ENCODE measurements at places on chromosomes 5 and 9.
A peak's percentile ranks its signal among the peaks of the same experiment; 100 is the strongest.

DNA sequence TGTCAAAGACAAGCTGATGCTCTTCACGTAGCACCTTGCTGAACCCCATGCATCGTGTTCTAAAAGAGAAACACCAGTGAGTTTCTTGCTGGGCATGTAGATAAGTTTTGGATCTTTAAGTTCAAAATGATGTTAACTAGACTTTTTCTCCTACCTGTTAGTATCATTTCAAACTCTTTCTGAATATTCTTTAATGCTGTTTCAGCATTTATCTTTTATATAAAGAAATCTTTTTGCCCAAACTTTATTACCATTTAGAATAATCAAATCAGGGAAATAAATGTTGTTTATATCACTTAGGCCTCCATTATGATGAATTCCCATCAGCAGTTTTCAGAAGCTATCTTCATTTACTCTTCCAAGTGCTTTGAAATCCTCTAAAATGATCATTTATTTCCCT, 542.8 kb downstream of the CDH10 start:
- no peak for DNase-seq

DNA sequence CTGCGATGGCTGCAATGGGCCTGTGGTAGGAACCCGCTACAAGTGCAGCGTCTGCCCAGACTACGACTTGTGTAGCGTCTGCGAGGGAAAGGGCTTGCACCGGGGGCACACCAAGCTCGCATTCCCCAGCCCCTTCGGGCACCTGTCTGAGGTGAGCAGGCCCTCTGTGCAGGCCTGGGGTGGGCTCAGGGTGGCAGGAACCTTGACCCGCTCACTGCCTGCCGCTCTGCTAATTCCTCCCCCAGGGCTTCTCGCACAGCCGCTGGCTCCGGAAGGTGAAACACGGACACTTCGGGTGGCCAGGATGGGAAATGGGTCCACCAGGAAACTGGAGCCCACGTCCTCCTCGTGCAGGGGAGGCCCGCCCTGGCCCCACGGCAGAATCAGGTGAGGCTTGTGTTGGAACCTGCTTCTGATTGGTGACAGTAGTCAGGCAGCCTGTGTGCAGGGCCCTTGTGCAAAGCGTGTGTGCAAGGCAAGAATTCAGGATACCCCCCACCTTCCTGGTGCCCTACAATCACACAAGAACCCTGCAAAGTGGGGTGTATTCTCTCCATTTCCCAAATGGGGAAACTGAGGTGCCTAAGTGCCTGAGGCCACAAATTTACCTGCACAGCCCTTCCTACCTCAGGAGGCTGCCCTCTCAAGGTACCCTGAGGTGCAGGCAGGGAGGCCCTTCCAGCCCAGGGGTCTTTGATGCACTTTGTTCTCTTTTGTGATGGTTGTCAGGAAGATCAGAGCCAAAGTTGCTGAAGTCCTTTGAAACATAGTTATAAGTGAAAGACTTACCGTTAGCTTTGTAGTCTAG, 3.4 kb downstream of the SQSTM1 start:
- DNase-seq: no peak

GRCh38 chr5:417301-418161, 25.4 kb upstream of the EXOC3 start:
- no peak for DNase-seq

DNA sequence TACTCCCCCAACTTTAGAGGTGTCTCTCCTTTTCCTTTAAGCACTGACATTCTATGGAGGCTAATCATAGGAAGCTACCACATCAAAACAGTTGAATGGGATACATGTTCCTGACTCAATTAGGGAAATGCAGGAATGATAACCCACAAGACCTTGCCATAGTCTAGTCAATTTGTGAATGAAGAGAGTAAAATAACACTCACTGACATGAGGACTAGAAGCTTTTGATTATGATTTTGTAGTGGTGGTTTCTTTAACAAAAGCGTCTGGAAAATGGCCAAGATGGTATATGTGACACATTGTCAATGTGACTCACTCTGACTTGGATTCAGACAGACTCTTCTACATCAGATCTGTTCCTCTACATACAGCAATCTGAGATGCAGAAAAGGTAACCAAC, 13.7 kb upstream of the PRELID2 start:
- peak; percentile 77 for DNase-seq

- DNase-seq: no peak
Measured at GRCh38 chr9:5382479-5382878, 42.8 kb upstream of the RLN1 start.

DNA sequence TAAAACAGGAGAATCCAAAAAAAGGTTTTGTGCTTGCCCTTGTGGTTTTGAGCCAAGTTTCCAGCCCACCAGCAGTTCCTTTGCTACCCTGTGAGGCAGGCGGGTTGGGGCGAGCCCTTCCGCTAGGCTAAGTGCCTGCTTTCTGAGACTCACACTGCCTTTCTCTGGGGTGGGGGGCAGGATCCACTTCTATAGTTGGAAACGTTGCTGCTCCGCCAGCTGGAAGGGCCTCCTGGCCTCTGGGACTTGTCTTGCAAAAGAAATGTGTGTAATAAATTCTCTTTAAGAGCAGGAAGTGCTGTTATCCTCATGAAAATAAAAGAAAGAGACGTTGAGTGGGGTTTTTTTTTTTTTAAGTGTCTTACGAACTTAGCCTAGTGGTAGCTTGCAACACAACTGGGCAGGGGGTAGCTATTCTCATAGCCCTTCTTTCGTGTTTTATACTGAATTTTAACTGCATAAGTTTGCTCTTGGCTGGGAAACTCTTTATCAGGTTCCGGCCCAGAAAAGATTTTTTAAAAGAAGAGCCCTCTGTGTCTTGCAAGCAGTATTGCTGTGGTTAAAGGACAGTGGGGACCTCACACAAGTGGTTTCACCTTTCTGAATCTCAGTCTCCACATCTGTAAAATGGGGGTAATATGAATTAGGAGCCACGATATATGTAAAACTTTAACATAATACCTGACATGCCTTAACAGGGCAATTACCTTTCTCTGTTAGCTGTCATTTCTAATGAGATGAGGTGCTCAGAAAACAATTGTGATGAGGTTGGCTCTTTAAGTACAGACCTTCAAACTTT, 19.8 kb downstream of the JADE2 start:
- no peak for DNase-seq

DNA sequence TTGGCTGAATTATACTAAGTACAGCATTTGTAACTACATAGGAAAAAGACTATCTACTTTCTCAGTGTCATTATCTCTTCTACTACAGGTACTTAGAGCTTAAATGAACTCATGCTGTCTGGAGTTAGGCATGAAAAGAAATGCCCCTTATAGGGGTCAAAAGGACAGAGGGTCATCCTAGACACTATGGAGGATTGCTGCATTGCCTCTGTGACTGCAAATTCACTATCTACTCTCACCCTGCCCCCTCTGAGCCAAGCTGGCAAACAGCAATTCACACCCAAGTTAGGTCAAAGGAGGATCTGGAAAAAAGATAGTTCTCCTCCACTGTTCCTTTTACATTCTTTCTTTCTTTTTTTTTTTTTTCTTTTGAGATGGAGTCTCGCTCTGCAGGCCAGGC, 36.7 kb downstream of the ANKRD31 start:
- DNase-seq: no peak

- peak; percentile 39 for DNase-seq
Measured at GRCh38 chr5:132272311-132273210, 15.1 kb downstream of the PDLIM4 start.

- no peak for DNase-seq
Measured at GRCh38 chr5:118544887-118545449, 443.4 kb downstream of the DTWD2 start.

GRCh38 chr9:134624621-134625181, 16.9 kb upstream of the COL5A1 start:
- DNase-seq: peak; percentile 87

DNA sequence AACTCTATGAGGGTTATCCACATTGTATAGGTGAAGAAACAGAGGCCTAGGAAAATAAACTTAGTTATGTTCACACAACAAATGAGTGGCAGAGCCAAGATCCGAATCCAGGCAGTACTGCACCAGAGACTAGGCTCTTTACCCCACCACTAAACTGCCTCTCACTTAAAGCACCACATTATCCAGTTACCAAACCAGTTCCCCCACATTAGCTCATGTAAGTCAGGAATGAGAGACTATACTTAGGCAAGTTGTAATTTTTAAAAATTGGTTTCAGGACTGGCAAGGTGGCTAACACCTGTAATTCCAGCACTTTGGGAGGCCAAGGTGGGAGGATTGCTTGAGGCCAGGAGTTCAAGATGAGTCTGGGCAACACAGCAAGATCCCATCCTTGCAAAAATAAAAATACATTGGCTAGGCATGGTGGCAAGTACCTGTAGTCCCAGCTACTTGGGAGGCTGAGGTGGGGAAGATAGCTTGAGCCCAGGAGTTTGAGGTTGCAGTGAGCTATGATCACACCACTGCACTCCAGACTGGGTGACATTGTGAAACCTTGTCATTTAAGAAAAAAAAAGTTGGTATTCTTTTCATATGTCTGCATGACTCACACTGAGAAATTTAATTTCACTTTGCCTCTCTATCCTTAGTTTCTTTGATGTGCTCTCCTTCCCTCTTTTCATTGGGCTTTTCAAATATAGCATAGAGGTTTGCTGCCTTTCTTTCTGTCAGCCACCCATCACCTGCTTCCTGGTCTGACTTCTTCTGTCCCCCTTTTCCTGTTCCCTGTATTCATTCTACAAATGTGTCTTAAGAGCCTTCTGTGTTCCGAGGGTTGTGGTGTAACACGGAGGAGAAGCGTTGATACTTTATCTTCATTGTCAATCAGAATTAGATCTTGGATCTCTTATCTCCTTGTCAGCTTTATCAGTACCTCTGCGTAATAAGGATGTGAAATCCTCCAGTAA, 64.7 kb downstream of the ERMP1 start:
- DNase-seq: no peak

- no peak for DNase-seq
Measured at GRCh38 chr9:35842795-35843194, 13.8 kb downstream of the TMEM8B start.

GRCh38 chr5:115873392-115873791, 31.7 kb downstream of the AP3S1 start:
- DNase-seq: peak; percentile 76

DNA sequence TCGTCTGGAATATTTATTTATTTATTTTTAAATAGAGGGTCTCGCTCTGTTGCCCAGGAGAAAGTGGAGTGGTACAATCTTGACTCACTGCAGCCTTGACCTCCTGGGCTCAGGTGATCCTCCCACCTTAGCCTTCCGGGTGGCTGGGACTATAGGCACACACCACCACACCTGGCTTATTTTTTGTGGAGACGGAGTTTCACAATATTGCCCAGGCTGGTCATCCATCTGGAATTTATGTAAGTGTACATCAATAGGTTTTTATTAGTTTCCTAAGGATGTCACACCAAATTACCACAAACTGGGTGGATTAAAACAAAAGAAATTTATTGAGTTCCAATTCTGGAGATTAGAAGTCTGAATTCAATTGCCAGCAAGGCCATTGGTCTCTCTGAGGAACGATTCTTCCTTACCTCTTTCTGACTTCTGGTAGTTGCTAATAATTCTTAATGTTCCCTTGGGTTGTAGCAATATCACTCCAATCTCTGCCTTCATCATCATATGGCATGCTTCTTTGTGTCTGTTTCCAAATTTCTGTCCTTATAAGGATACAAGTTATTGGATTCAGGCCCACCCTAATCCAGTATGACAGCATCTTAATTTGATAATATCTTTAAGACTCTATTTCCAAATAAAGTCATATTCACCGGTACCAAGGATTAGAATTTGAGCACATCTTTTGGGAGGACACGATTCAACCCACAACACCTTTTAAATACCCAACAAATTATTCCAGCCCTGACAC, 16.3 kb upstream of the RAD23B start:
- no peak for DNase-seq

GRCh38 chr5:43034591-43034968, 5.5 kb downstream of the ANXA2R start:
- DNase-seq: peak; percentile 85

DNA sequence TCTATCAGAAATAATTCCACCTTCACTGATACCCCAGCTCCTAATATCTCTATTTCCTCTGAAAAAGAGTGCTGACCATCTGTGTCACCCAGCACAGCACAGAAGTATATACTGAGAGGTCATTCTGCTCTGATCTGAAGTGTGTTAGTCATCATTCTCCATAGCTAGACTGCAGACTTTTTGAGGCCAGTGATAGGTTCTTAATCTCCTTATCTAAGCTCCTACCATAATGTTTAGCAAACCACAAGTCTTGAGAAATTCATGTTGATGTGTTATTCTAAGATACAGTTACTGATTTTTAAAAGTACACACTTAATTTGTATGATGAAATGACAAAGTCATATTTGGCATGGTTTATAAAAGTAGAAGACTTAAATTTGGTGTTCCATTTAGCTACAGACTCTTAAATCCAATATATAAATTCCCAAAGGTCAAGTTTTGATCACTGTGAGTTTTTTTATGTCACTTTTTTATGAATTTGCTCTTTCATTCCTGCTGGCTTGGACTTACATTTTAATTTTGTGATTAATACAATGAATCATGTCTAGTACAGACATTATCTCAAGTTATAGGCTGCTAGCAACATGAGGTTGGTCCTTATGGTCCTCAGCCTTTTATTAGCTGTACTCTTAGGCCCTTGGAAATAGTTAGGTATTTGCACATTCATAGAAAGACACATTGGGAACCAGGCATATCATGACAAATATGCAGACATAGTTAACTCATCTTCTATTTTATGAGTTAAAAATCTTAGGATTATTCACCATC, 380.8 kb downstream of the EBF1 start:
- DNase-seq: peak; percentile 21

DNA sequence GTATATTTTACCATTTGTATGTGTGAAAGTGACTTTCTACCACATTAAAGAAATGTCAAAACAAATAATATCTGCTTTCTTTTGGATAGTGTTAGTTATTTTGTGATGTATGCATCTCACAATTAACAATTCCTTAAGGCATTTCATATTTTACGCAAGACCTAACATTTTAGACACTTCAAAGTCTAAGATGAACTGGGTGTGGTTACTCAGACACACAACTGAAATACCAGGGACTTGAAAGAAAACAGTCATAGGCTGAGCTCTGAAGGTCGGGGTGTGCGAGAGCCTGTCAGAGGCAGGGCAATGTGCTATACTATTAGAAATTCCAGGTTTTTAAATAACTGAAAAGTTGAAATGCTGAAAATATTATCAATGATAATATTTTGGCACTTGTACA, 44.5 kb upstream of the ZNF622 start:
- no peak for DNase-seq

GRCh38 chr9:29039258-29039657, 1466.0 kb upstream of the C9orf72 start:
- no peak for DNase-seq

GRCh38 chr9:31730398-31730797, 654.0 kb upstream of the ACO1 start:
- DNase-seq: no peak

DNA sequence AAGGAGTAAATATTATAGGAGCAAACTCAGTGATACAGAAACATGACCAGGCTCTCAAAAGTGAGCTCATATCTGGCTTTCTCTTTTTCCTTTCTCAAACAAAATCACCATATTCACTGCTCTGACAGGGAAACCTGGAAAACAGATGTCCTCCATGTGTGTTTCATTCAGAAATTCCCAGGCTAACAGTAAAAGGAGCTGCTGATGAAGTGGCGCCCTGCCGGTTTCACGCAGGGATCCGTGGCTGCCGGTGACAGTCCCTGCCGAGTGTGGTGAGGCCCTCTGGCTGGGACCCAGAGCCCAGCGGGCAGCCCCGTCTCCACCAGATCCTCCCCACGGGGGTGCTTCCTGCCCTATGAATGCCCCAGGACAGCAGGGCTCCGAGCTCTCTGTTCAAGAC, 208.1 kb downstream of the GNA14 start:
- DNase-seq: peak; percentile 47

Data from IMR-90 (cell line).